Activated CD4-positive, alpha-beta T cell treated with anti-CD3 and anti-CD28 coated beads, Interleukin-2, Interleukin-4, amounts not matched to agents 100 ng/mL and 50 ng/mL, durations not matched to agents 16 hours and 8 hours (primary cell): ENCODE measurements at places on chromosomes 12 and 14.

- peak; percentile 3 for DNase-seq
Measured at GRCh38 chr12:102740141-102740955, 176.7 kb downstream of the PAH start.

- no peak for DNase-seq
Measured at GRCh38 chr14:22660654-22661053, 16.5 kb upstream of the OR6J1 start.

GRCh38 chr14:56666716-56667115 is 87.1 kb downstream of the TMEM260 start:
- no peak for DNase-seq

- no peak for DNase-seq
Measured at GRCh38 chr14:64238049-64238448, 56.1 kb downstream of the ESR2 start.

GRCh38 chr14:36948157-36948859 is 224.1 kb downstream of the SLC25A21 start:
- DNase-seq = no peak

GRCh38 chr12:98955284-98955683 is 310.2 kb downstream of the APAF1 start:
- DNase-seq = peak; percentile 16

DNA sequence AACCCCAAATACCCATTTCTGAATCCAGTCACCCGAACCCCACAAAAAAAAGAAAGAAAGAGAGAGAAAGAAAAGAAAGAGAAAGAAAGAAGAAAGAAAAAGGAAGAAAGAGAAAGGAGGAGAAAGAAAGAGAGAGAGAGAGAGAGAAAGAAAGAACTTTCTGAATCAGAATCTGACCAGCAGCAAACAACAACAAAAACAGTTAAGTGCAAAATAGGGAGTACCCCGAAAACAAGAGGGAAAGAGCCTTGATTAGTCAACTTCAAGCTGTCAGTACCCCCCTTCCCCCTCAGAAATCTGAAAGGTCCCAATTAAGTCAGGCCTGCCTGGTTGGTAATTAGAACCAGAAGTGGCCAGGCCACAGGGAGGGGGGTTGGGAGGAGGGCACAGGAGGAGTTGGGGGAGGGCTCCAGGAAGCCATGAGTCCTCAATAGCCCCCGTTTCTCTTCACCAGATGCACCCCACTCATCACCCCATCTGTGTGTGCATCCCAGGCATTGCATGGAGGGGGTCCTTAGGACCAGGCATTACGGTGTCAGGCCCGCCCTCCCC is 9.8 kb downstream of the RARG start:
- no peak for DNase-seq

DNA sequence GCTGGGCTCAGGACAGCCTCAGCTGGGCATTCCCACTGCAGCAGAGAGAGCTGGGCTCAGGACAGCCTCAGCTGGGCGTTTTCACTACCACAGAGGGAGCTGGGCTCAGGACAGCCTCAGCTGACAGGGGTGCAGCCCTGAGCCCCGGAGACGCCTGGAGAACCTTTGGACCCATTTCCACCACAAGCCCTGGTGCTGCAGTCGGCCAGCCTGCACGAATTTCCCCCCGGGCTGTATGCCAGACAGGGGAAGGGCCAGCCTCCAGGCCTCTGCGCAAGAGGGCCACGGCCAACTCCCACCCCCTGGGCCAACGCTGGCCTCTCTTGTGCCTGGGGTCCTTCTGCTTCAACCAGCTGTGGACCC is 2.6 kb upstream of the C14orf180 start:
- DNase-seq = no peak

GRCh38 chr14:61761557-61761956 is 663 bp upstream of the SNAPC1 start:
- no peak for DNase-seq

- no peak for DNase-seq
Measured at GRCh38 chr12:129459886-129460285, 443.9 kb downstream of the TMEM132D start.

DNA sequence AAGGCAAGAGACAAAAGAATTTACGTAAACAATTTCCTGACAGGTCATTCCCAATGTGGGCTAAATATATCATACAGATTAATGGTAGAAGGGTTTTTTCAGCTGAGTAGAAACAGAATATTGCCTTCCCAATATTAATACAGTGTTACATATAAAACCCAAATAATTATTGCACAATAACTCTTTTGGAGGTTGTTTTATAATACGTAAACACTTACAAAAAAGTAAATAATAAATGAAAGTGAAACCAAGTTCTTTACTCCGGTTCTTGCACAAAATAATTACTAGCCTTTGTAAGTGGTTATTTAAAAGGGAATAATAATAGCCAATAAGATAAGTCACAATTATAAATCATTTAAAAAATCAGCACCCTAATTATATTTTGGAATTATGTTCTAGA is 118.6 kb upstream of the SSTR1 start:
- no peak for DNase-seq

DNA sequence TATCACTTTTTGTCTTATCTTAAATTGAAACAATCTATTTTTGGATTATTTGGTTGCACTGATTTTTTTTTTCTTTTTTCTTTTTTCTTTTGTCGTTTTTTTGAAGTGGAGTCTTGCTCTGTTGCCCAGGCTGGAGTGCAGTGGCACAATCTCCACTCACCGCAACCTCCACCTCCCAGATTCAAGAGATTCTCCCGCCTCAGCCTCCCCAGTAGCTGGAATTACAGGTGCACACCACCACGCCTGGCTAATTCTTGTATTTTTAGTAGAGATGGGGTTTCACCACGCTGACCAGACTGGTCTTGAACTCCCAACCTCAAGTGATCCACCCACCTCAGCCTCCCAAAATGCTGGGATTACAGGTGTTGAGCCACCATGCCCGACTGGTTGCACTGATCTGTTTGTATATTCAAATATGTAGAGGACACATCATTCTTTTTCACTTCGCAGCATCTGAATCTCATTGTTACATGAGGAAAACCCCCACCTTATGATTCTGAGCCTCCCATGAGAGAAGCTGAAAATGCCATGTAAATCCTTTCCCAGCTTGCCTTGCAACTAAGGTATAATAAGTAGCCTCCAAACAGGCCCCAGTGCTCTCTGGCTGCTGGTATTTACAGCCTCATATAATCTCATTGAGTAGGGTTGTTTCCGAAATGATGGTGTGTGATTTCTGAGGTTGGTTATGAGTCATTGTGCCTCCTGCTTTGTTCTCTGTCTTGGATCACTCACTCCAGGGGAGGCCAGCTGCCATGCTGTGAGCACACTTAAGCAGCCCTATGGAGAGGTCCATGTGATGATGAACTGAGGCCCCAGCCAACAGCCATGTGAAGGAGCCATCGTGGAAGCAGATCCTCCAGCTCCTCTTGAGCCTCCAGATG is 5.2 kb upstream of the HSP90B1 start:
- peak; percentile 93 for DNase-seq

DNA sequence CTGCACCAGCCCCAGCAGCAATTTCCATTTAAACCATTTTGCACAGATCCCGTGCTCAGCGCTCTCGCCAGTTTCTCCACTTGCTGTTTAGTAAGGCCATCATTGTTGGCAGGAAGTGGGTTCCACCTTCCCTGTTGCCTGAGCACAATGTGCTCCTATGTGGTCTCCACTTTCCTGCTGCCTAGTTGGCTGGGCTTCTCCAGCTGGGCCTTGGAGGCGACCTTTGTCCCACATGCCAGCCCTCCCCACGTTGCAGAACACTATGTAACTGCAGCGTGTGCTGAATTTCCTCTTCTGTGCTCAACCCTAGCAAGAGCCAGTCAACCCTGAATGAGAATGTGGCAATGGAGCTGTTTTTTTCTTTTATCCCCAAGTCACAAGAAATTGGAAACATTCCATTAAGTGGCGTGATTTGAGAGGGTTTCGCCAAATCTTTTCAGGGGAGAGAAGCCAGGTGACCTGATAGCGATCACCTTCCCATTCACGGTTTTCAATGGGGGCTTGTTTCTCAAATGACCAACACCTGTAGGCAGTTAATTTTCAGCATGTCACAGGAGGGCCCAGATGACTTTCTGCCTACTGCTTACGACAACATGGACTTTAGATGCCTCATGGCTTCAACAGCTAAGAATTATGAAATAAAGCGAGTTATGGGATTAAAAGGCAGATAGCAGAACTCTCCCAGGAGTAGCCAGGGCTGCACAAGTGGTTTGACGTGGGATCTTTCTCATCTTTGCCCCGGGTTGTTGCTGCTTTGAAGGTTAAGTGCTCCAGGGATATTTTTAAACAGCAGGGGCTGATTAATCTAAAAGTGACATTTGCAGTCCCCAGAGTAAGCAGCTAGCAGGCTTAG is at the start of gene ACACB:
Gene ACACB (plus strand): TSS at position 830 of the 853 bp plus-strand sequence. CDS start 22,819 bp downstream, outside the sequence.
- DNase-seq = no peak

DNA sequence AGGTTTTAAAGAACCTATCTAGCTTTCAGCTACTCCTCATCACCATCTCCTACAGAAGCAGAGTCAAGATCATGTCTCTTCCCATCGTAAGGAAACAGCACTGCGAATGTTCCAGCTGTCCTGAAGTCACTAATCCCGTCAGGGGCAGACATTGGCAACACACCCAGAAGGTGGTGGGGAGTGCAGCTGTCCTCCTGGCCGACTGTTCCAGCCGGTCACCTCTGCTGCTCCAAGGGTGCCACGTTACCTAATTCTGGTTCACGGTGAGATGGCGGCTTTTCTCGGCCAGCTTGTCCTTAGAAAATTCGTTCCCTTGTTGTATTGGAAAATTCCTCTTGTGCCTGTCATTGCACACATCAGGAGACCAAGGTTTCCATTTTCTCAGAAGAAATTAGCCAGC is 196.2 kb downstream of the ZFP36L1 start:
- no peak for DNase-seq

- DNase-seq = no peak
Measured at GRCh38 chr12:123085730-123086487, 65.0 kb downstream of the PITPNM2 start.

- no peak for DNase-seq
Measured at GRCh38 chr12:23760495-23760894, 189.0 kb downstream of the SOX5 start.

- no peak for DNase-seq
Measured at GRCh38 chr12:3447318-3447717, 43.7 kb upstream of the PRMT8 start.

DNA sequence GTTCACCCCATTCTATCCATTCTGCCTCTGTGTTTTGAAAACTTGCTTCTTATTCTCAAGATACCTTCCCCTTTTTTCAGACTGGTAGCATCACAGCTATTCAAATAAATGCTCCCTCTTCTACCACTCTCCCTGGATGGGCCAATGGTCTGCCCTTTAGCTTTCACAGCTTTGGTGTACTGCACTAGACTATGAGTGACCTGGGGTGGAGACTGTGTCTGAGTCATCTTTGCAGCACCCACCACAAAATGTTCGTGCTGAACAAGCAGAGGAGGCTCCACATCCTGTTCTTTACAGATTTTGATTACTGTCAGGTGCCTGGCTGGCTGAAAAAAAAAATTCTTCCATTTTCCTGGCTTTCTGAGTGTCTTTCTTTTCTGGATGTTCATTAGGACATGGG is 1104.1 kb upstream of the TMEM132C start:
- peak; percentile 73 for DNase-seq

GRCh38 chr12:69619050-69619449 is 8.3 kb upstream of the LRRC10 start:
- no peak for DNase-seq

DNA sequence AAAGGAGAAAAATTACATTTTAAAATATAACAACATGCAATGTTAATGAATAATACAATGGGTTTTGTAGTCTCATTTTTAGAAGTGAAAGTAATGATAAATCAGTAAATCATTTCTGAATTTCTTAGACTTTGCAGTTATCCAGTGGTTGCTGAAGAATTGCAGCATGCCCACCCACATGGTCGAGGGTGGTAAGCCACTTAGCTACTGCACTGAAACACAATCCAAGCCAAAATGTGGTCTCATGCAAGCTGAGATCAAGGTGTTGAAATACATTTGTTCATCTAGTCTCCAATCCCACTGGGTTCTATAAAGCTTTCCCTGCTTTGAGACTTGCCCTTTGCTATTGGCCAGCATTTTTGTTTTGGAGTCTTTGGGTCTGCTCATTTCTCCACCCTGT is 247.9 kb downstream of the NELL2 start:
- no peak for DNase-seq

DNA sequence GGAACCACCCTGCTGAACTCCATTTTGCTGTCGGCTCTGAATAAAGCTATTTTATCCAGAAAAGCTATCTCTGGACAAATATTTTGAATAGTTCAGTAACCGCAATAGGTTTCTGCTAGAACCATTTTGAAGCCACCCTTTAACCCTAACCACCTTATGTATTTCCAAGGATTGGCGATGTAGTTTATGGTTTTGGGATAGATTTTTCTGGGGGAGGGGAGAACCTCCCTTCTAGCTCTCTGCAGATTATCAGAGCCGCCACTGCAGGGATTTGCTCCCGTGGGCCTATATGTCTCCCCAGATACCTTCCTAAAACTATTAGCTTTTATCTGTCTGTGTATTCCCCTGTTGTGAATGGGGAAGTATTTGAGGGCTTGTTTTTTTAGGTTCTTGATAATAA is 1.8 kb upstream of the TUBA1B start:
- no peak for DNase-seq

GRCh38 chr14:76118594-76118993 is 33.1 kb upstream of the GPATCH2L start:
- no peak for DNase-seq

GRCh38 chr14:103825101-103825500 is 22.3 kb downstream of the PPP1R13B start:
- DNase-seq = no peak

GRCh38 chr12:80419644-80420043 is 24.4 kb upstream of the PTPRQ start:
- DNase-seq = no peak

- DNase-seq = no peak
Measured at GRCh38 chr14:93054876-93055275, 60.8 kb downstream of the ITPK1 start.

GRCh38 chr14:42719391-42719790 is 1112.7 kb downstream of the LRFN5 start:
- DNase-seq = no peak

DNA sequence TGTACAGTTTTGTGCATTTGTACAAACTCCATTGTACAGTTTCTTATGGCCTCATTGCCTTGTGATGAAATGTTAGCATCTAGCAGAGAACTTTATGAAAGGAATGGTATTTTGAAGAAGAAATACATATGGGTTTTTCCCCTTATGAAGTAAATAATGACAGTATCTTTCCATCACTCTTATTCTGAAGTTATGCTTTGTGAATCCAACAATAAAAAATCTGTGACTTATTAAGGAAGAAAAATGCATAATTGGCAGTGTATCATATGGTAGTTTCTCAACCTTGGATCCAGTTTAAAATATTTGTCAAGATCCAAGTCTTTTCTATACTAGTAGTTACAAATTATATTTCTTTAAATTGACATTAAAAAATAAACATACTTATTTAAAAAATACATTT is 859.1 kb upstream of the FLRT2 start:
- no peak for DNase-seq

DNA sequence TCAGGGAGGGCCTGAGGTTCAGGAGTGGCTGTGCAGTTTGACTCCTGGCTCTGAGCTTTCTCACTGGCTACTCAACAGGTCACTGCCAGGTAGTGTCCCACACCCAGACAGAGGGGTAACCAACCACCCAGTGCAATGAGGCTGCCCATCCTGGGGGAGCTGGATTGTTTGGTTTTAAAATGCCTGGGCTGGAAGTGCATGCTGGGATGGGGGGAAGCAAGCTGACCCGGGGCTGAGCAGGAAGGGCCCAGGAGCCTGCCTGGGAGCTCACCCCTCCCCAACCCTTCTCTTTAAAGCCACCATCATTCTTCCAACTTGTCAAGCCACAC is 12.6 kb upstream of the ABHD12B start:
- no peak for DNase-seq

- DNase-seq = no peak
Measured at GRCh38 chr12:48696626-48697025, 14.6 kb upstream of the KANSL2 start.
